ENCODE measurements at places on chromosomes 16 and 17.

GRCh38 chr17:74078363-74078941 lies 125.0 kb upstream of the RPL38 start:
- no peak for DNase-seq

DNA sequence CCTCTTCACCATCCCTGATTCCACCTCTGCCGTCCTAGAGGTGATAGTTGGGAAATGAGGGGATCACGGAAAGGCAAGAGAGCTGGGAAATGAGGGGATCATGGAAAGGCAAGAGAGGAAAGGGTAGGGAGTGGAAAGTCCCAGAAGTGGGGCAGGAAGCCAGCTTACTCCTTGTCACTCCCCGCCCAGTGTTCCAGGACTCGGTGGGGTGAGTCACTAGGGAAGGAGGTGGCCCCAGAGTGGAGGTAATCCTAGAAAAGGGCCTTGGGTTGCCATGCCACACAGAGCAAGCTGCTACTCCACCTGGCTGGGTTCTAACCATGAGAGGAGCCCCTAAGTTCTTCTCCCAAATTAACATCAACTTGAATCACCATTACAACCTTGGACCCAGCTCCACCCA lies 14.8 kb downstream of the ALOXE3 start:
- DNase-seq = no peak

DNA sequence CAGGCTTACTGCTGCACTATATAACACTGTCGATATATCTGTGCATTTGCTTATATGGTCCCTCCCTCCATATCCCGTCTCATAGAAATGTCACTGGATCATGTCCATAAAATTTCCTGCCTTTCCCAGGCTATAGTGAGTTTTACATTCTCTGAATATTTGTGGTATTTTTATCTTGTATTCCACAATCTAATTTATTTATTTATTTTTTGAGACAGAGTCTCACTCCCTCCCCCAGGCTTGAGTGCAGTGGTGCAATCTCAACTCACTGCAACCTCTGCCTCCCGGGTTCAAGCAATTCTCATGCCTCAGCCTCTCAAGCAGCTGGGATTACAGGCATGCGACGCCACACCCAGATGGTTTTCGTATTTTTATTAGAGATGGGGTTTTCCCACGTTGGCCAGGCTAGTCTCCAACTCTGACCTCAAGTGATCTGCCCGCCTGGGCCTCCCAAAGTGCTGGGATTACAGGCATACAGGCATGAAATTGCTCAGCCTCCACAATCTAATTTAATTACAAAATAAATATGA lies 12.9 kb downstream of the TRIM37 start:
- no peak for DNase-seq

DNA sequence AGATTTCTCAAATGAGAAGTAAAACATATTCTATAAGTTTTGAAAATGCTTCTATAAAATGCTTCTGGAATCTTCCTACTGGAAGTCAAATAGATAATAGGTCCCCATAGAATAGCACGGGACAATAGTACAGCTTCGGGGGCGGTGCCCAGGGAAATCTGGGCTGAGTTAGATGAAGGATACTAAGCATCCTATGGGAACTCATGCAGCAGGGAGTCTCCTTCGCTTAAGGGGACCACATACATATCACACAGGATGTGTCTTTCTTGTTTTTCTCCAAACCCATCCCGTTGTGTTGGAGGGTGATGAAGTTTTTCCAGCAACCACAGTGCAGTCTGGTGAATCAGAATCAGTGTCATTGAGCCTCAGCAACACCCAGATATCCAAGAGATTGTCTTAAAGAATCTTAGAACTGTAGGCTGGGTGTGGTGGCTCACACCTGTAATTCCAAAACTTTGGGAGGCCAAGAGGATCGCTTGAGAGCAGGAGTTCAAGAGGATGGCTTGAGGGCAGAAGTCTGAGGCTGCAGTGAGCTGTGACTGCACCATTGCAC lies 84.2 kb downstream of the PITPNC1 start:
- DNase-seq = no peak

DNA sequence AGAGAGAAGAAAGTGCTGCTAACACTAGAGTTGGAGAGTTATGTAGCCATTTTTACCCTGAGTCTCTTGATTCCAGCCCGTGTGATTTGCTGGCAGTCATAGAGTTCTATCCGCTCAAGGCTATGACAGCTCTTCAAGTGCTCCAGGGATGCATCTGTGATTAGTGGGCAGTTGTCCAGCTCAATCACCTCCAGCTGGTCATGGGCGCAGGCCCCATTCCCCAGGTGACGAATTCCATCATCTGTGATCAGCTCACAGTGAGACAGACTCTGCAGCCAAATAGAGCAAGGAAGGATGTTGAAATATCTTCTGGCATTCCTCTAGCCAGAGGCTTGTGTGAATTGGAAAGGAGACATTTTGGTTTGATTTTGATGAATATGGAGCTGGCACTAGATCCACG lies 38.4 kb upstream of the STAC2 start:
- no peak for DNase-seq

- DNase-seq = no peak
Observed at GRCh38 chr16:30418350-30419181, 11.2 kb downstream of the ZNF771 start.

GRCh38 chr17:75757086-75757681 lies 7.8 kb downstream of the GALK1 start:
- DNase-seq = no peak

DNA sequence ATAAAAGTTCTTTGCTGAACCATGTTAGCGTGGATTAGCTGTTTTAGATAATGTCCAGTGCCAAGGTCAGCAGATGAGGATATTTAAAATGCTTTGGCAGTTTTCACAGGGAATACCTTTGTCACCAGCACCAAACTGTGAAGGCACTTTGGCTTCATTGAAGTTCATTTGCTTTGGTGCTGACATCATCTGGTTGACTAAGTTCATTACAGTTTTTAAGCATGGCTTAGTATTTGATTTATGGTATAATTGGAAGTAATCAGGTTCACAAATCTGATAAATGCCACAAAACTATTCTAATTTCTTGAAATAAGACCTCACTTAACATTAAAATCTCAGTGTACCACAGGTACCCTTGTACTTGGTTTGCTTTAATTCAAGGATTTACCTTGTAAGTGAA lies 4.3 kb downstream of the GID4 start:
- no peak for DNase-seq

GRCh38 chr16:30054959-30055553 lies 10.5 kb upstream of the ALDOA start:
- DNase-seq = no peak

DNA sequence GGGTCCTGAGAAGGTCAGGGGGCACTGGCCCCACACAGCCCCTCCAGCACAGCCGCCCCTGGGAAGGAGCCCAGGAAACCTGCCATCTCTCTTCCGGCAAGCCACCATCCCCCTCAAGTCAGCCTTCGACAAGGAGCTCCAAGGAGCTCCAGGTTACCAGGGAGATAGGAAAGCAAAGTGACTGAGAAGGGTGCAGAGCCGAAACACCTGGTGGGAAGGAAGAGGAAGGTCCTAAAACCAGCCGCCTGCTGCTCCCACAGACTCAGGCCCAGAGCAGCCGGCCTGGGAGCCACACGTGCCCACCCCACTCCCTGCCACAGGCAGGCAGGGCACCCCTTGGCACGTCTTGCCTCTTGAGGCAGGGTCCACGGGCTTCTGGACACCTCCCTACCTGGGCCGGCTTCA lies 80.7 kb downstream of the TIMM22 start:
- no peak for DNase-seq
